Activated T-helper 2 cell treated with anti-CD3 and anti-CD28 coated beads, Interferon-gamma antibody, Interleukin-2, Interleukin-4, amounts not matched to agents 10 μg/mL and 5 μg/mL and 100 μg/mL, durations not matched to agents 14 hours and 24 hours and 36 hours (primary cell): ENCODE measurements at places on chromosomes 5 and 9.

DNA sequence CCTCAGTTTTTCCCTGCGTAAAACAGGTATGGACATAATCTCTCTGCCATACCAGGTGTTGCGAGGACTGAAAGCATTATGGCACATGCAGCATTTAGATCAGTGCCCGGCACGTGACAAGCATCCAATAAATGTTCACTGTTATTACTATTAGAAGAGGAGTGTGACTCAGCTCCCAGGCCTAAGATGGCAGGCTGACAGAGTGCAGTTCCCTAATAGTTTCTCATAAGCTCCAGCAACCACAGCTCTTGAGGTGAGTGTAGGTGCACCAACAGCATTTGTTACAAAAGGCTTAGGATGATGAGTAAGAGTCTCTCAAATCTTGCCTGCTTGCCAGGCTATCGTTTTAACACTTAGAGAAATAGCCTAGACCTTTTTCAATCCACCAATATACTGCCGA is 28.9 kb upstream of the GLIS3 start:
- no peak for DNase-seq

- DNase-seq, result no peak
Measured at GRCh38 chr9:133109931-133110650, 10.9 kb downstream of the RALGDS start.

- DNase-seq, result no peak
Measured at GRCh38 chr5:171023508-171023907, 161.7 kb downstream of the RANBP17 start.

DNA sequence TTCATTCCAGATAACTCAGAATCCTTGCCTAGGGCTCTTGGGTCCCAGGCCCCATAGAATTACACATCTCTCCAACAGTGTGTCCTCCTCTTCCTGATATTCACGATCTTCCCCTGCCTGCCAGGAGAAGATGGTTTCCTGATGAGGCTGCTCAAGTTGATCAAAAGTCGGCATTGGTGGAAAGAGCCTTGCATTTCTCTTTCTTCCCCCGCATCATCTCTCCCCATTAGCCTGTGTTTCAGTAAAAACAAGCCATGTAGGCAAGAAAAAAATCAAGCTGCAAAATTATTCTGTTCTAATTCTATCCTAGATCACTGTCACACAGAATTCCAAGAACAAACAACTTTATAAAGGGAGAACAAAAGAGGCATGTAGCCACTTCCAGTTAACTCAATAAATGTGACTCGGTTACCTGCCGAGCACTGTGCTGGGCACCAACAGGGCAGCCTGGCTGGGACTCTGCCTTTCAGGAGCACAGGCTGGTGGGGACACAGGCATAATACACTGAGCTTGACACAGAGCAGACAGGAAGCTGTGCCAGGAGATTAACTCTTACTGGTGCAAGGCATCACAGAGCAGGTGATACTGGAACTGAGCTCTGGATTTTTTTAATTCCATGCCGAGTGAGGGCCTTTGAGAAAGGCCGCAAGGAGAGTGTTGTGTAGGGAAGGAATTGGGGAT is 25.6 kb downstream of the TMOD1 start:
- DNase-seq, result no peak

DNA sequence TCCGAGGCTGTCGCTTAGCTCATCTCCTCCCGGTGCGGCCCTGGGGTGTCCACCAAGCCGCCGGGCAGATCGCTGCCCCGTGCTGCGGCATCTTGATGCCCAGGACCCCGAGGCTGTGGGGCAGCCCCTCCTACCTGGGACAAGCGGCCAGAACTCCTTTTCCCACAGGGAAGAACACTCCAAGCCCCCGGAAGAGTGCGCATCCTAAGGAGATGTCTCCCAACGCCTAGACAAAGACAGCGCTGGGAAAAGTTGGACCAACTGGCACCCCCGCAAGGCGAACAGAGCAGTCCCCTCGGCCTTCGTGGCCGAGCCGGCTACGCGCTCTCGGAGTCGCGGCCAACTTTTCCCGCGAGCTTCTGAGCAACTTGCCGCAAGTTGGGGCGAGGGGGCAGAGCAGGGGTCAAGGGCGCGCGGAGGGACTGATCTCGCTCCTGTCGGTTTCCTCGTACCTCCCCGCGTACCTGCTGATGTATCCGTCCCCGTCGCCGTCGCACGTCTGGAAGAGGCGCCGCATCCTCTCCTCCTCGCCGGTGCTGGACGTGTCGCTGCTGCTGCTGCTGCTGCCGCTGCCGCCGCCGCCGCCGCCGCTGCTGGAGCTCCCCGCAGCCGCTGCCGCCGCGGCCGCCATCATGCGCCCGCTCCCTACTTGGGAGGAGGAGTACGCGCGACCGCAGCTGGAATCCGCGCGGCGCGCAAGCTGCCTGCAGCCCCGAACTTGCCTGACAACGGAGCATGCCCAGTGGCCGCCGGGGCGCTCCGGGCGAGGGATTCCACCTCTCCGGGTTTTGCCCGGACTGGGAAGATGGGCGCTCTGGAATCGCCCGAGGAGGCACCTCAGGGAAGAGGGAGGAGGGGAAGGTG is at the start of gene MCC:
MCC (minus strand) TSS at position 673 of the 864 bp plus-strand sequence.
- no peak for DNase-seq

DNA sequence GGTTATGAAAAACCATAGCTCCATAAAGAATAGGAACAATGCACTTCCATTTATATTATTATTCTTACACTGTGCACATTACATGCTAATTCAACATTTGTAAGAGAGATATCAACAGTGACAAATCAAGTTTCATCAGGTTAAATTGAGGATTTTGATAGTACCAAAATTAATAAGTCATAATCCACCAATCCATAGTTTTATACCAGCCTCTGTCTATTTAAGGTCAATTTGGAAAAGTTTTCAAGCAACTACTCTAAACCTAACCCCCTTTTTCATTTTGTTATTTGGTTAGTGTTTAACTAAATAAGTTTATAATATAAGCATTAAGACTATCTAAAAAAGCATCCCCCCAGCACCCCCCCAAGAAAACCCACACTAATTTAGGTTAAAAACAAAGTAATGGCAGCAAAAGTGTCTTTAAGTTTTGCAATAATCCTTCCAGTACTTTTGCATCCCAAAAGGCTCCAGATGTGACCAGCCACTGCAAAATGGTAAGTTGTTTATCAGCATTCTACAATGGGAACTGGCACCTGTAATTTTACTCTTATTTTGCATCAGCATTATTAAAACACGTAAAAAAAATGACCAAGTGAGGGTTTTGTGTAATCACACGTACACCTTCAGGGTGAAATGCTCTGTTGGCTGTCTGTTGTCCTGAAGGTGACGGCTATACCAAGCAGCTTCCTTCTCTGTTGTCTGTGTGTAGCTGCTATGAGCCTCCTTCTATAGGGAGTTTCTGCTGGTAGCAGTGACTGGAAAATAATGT is 36.8 kb upstream of the SSBP2 start:
- DNase-seq, result no peak

DNA sequence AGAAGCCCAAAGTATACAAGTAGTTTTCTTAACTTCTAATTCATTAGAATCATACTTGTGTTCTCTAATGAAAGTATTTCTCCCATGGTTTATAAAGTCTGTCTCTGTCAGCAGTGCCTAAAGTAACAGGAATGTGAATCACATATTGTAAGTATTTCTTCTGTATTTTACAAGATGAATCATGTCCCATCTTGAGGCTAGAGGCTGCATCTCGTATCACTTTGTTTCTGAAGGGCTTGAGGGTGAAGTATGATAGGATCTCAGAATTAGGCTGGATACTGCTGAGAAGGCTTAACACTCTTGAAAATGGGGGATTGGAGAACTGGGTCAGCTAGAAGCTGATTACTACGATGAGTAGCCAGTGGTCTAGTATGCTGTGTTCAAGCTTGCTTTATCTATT is 242.2 kb upstream of the ACTBL2 start:
- DNase-seq, result no peak
